ENCODE measurements at places on chromosomes 6 and 20.

DNA sequence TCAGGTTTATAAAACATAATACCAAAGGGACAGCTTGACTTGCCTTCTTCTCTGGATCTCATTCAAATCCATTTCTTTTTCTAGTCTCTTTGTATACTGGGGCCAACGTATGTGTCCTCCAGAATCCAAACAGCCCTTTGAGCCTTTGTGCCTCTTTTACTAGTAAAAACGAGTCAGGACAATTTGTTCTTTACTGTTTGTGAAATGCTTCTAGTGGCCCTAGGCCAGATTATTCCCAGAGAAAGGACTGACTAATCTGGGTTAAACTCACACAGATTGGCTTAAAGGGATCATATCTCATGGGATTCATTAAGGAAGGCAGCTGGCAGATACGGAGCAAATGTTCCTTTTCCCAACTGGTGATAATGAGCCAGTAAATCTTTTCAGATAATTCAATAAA, 32.1 kb upstream of the MANEA start:
- DNase-seq: no peak

- DNase-seq: no peak
Observed at GRCh38 chr6:132264021-132264500, 137.2 kb downstream of the MOXD1 start.

DNA sequence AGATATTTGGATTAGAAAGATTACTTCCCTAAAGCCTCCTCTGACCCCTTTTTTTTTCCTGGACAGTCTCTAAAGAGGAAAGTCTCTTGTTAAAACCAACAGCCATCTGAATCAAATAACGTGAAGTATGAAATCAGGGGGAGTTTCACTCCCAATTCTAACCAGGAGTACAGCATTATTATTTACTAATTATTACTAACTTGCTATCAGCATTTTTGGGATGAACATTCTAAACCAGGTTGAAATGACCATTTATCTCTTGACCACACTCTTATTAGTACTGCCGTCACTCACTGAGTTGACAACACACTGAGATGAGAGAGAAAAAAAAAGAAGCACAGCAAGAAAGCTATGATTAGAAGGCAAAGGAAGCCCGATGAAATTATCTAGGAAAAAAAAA, 114.4 kb upstream of the BCLAF1 start:
- no peak for DNase-seq

DNA sequence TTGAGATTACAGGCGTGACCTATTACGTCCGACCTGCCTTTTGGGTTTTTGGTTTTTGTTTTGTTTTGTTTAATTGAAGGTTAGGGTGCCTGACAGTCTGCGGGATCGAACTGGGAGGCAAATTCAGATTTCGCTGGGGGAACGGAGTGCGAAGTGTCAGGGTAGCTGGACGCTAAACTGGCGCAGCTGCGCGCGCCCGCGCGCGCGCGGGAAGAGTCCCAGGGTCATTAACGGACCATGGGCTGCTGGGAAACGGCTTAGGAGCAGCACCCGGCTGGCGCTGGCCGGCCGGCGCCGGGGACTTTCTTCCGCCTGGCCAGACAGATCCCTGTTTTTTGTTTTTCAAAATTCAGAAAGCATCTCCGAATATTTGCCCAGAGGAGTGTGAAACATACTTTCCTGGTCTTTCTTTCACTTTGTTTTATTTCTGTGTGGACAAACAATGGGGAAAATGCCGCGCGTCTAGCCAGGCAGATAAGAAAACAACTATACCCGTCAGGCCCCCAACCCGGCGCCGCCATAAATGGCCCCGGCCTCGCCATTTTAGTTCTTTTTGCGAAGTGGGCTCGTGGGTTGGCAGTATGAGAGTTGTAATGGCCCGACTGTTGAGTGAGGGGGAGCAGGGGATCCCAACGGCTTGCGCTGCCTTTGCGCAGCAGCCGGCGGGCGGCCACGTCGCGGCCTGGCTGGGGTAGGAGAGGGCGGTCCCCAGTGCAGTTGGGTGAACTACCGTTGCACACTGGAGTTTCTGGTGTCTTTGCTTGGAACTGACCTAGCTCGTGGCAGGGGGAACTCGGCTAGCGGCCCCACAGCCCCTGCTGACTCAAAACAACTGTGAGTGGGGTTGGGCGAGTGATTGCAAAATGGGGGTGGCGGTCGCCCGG, 7.1 kb downstream of the HSPA1B start:
- peak; percentile 95 for DNase-seq

DNA sequence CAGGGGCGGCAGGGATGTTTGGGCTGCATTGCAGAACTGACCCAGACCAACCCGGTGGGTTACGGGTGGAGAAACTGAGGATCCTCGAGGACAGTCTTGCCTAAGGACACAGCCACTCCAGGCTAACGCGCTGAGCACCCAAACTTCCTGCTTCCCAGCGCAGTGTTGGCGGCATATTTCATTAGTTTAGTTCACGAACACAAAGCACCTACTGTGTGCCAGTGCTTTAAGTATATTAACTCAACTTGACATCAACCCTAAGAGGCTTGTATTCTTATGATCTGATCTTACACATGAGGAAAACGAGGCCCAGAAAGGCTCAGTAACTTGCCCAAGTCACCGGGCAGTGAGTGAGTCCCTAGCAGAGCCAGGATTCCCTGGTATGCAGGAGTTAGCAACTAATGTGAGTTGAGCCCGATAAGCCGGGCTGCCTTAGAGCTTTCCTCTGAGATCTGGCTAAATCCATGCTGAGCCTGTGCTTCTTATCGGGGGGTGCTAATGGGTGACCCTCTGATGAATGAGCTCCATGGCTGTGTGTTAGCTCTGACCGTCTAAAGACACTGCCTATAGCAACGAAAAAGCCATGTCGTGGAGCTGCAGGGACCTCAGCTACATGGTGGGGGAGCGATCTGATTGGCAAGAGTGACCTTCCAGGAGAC, 92.7 kb downstream of the CD40 start:
- no peak for DNase-seq

GRCh38 chr6:163413345-163414116, 987 bp upstream of the QKI start:
- peak; percentile 99 for DNase-seq

GRCh38 chr6:31352683-31353383, 4.1 kb downstream of the HLA-B start:
- DNase-seq: no peak

DNA sequence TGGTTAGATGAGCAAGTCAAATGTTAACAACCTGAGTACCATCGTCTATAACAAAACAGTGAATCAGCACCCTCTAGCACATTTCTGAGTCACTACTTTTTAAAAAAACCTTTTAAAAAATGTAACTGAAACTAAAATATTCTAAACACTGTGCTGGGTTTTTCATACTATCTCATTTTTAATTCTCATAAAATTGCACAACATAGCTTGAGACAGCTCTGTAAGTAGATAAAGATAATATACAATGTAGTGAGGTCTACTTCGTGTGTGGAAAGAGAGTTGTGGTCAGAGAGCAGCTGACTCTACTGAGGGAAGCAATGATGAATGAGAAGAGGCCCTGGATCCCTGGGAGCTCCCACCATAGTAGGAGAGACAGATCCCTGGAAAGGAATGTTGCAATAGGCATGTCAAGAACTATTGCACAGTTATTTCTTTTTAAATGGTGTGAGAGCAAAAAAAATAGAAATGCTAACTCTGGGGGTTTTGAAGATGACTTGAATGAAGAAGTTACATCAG, 13.6 kb upstream of the CALHM6 start:
- peak; percentile 90 for DNase-seq

- DNase-seq: no peak
Observed at GRCh38 chr6:111838749-111839484, 34.3 kb downstream of the FYN start.

DNA sequence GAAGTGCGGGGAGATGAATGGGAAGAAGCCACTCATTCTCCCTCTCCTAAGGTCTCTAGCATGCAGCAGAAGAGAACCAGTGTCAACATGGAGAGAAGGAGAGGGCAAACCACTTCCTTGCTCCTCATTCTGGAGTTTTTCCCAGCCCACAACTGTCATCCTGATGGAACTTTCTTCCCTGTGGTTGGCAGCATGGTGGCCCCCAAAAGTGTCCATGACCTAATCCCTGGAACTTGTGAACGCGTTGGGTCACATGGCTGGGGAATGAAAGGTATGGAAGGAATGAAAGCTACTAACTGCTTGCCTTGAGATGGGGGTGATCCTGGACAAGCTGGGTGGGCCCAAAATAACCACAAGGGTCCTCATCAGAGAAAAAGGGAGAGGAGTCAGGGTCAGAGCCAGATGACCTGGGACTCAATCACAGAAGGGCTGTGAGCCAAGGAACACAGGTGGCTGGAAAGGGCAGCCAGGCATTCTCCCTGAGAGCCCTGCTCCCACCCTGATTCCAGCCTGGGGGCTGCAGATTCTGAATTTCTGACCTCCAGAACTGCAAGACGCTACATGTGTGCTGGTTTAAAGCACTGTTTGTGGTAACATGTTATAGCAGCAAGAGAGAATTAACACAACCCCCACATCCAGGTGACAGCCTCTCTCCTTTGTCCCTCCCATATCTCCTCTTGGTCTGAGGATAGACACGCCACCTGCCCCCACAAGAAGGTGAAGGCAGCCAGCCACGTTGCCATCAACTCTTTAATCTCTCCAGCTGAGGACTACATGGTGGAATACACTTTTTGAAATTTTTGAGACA, 63.2 kb downstream of the PYGB start:
- DNase-seq: no peak

DNA sequence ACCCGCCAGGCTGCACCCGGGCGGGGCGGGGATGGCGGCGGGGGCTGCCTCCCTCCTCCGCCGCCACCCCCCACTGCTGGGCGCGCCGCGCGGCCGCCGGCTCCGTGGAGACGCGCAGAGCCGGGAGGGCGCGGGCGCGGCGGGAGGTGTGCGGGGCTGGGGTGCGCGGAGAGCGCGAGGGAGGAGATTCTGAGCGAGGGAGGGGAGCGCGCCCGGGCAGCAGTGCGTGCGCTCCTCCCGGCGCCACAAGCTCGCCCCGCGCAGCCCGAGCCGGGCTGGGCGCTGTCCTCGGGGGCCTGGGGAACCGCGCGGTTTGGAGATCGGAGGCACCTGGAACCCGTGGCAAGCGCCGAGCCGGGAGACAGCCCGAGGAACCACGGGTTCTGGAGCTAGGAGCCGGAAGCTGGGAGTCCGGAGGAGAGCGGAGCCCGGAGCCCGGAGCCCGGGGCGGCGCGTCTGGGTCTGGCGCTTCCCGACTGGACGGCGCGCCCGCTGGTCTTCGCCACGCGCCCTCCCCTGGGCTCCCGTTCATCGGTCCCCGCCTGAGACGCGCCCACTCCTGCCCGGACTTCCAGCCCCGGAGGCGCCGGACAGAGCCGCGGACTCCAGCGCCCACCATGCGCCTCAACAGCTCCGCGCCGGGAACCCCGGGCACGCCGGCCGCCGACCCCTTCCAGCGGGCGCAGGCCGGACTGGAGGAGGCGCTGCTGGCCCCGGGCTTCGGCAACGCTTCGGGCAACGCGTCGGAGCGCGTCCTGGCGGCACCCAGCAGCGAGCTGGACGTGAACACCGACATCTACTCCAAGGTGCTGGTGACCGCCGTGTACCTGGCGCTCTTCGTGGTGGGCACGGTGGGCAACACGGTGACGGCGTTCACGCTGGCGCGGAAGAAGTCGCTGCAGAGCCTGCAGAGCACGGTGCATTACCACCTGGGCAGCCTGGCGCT, at the start of gene NTSR1:
Gene NTSR1, plus strand, starts transcription at position 246 of the 946 bp plus-strand sequence. Its CDS starts 372 bp downstream, at position 618.
- peak; percentile 36 for DNase-seq

DNA sequence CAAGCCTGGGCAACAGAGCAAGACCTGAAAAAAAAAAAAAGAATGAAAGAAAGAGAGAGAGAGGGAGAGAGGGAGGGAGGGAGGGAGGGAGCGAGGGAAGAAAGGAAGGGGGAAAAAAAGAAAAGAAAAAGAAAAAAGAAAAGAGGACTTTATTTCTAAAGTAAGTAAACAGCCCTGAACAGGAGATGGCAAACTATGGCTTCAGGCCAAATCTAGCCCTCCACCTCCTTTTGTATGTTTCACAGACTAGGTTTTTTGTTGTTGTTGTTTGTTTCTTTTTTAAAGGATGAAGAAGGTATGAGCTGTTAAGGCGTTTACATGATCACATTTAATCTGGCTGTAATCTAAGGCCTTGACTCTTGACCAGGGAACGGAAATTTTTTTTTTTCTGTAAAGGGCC, 711.1 kb upstream of the NRSN1 start:
- DNase-seq: no peak

- no peak for DNase-seq
Observed at GRCh38 chr20:54038961-54039360, 31.4 kb downstream of the BCAS1 start.

DNA sequence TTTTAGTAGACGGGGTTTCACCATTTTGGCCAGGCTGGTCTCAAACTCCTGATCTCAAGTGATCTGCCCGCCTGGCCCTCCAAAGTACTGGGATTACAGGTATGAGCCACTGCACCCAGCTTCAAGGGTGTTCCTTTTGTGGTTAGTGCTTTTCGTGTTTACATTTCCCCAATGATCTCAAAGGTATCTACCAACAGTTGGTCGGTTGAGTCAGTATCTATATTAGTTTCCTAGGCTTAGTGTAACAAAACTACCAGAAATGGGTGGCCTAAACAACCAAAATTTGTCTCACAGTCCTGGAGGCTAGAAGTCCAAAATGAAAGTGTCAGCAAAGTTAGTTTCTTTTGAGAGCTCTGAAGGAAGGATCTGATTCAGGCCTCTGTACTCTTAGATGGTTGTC, 30.1 kb downstream of the CASP8AP2 start:
- DNase-seq: no peak

GRCh38 chr6:123091091-123091895, 95.3 kb downstream of the CLVS2 start:
- no peak for DNase-seq

- DNase-seq: peak; percentile 61
Observed at GRCh38 chr6:118580585-118581419, 32.7 kb downstream of the PLN start.

Data from suppressor macrophage (primary cell).